ENCODE measurements at places on chromosomes 5 and 9. TPM values are rescaled to one million over a fixed set of nuclear protein-coding genes. Genes with fewer than 3 reads are reported as not detected.

FAT2 gene
- total RNA-seq, result not detected

DNA sequence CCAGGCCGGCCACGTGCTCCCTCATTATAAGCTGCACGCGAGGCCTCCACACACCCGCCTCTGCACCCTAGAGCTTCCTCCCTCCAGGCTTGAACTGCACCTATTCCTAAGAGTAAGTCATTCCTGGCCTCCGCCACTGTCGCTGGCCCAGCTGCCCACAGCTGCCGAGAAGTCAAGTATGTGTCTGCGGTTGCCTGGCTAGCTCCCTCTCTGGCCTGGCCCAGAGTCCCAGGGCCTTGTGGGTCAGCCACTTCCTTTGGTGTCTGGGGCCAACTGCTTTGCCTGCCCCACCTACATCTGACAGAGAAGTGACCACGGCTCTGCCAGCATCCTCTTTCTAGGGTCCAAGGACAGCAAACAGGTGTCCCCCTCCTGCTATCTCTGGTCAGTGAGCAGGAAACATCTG, 18.3 kb downstream of the ABO start:
- no peak for DNase-seq

DNA sequence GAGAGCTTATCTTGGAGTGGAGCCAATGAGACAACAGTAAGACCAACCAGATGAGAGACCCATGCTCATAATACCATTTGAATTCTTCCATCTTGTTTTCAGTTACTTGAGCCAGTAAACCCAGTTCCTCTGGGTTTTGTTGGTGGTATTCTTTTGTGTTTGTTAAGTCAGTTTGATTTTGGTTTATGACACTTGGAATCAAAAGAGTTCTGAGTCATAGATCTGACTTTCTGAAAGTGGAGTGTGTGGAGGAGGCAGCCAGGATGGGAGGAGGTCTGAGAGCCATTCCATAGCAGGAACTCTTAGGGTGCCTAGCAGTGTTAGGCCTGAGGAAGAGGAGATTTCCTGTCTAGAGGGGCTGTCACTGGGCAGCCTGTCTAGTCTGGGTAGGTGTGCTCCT, 24.6 kb upstream of the PANK3 start:
- no peak for DNase-seq

GRCh38 chr9:15086778-15087324, 176.6 kb upstream of the FREM1 start:
- DNase-seq, result no peak

CPEB4 gene
- total RNA-seq, result 123 TPM

- DNase-seq, result no peak
Observed at GRCh38 chr9:38644601-38645000, 24.2 kb upstream of the ANKRD18A start.

DNA sequence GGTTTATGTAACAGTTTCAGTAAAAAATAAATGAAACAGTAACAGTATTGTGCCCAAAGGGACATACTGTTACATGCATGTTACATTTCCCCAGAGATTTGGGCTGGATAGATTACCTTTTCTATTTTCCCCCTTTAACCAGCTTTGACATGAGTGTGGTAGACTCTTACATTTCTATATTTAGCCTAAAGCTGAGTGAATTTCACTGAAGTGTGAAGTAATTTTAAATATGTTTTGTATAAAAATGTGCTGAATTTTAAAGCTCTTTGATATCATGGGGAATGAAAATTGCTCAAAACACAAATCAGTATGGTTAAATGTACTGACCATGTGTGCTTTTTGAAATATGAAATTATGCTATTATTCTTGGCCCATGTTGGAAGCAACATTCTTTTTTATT, 122.3 kb upstream of the CDH10 start:
- no peak for DNase-seq

MYMK gene
- not detected for total RNA-seq

GRCh38 chr5:178839319-178839704, 20.4 kb upstream of the ZNF354B start:
- DNase-seq, result peak; percentile 73

PCDHAC2 gene
- 20.4 TPM for total RNA-seq

CFAP157 gene
- total RNA-seq, result 0.61 TPM

GRCh38 chr5:100026606-100027005, 508.6 kb upstream of the FAM174A start:
- DNase-seq, result no peak

CATSPER3 gene
- 0.53 TPM for total RNA-seq

DNA sequence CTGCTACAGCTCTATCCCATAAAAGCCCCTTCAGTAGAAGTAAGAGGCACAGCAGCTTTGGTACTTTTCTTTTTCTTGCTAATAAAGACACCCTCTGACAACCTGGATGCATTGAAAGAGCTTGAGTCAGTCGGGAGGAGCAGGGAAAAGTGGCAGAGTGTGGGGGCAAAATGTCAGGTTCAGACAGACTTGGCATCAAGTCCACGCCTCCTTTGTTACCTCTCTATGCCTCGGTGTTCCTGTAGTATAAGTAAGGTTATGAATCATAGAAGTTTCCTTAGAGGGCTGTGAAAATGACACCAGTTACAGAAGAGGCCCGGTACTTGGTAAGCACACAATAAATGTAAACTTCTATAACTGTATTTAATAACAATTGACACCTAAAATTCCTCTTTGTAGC, 133.9 kb downstream of the ESM1 start:
- DNase-seq, result no peak

GRCh38 chr9:71112866-71113265, 8.6 kb downstream of the TRPM3 start:
- DNase-seq, result no peak

IFNK gene
- not detected for total RNA-seq

SRD5A1 gene
- total RNA-seq, result 31.0 TPM

All from dorsolateral prefrontal cortex (tissue), 122 donors.